ENCODE measurements at places on chromosomes 11 and 22. TPM values are rescaled to one million over a fixed set of nuclear protein-coding genes. Genes with fewer than 3 reads are reported as not detected.

GRCh38 chr11:113276466-113276865 lies 37.9 kb upstream of the TTC12 start:
- no peak for DNase-seq

- DNase-seq = no peak
Measured at GRCh38 chr11:3669742-3670183, 1.4 kb downstream of the CHRNA10 start.

DNA sequence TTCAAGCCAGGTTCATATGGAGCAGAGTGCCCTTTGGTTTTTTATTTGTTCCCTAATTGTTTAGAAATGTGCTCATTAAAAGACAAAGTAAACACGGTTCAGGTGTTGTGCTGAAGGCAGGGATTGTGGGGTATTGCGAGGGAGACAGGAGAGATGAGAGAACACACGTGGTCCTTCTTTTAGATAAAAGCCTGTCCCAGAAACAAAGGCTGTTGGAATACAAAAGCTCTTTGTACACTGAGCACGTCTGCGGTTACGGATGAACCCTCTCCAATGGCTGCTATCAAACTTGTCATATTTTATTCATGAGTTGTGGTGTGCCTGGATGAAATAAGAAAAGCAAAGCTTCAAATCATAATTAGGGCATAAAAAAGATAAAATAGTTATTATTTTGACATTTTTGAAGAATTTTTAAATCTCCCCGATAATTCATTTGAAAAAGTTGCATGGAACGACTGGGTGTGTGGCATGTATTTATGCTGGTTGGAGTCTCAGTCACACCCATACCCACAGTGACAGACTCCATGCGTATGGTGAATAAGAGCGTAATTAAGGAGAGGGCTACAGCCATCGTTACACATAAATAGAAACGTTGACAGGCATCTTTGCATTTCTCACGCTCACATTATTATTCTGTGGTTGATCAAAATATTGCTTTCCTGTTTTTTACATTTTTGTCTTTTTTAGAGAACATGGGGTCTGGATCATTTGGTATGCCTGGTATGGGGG lies 92.9 kb downstream of the NELL1 start:
- no peak for DNase-seq

- no peak for DNase-seq
Measured at GRCh38 chr22:25102722-25103121, 96.9 kb upstream of the CRYBB3 start.

GRCh38 chr11:8652140-8652539 lies 30.3 kb downstream of the TRIM66 start:
- DNase-seq = no peak

DNA sequence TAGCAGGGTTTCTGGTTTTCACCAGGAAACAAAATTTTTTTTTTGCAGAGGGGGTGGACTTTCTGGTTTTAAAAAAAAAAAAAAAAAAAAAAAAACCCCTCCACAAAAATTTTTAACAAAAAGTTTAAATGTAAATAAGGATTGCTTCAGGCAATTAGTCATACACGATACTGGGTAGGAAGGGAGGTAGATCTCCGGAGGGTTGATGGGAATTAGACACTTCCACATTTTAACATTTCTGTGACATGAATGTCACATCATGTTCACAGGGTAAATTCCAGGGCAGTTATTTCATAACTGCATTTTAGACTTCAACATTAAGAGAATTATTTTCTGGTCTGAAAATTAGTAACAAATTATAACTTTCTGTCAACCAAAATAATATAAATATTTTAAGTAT lies 15.9 kb downstream of the NUP98 start:
- DNase-seq = no peak

DNA sequence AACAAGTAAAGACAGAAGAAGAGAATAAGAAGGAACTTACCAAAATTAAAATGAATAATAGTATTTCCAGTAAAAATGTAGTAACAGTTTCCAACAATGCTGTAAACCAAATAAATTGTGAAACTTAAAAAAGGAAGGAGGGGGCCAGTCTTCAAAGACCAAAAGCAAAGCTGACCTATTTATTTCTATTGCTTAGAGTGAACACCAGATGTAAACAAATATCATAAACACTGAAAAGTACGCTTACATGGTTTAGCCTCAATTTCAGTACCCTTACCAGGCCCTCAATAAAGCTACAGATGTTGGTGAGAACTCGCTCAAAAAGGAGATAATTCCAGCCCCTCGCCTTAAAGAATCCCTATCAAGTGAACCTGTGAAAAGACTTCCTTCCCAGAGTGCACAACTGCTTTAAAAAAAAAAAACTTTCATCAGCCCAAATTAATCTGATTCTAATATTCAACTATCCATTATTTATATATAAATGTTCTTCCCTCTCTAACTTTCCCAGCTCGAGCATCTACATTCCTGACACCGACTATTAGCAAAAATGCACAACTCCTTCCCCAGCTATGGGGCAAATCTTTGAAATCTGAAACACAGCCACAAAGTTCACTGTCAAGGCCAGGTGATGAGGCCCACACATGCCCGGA lies 2.4 kb downstream of the PHF21A start:
- no peak for DNase-seq

- no peak for DNase-seq
Measured at GRCh38 chr11:67820081-67820480, 145.7 kb upstream of the ALDH3B2 start.

- DNase-seq = no peak
Measured at GRCh38 chr11:117096201-117096991, 1.8 kb downstream of the SIK3 start.

GRCh38 chr11:11977206-11977938 lies 31.1 kb downstream of the DKK3 start:
- peak; percentile 86 for DNase-seq

DNA sequence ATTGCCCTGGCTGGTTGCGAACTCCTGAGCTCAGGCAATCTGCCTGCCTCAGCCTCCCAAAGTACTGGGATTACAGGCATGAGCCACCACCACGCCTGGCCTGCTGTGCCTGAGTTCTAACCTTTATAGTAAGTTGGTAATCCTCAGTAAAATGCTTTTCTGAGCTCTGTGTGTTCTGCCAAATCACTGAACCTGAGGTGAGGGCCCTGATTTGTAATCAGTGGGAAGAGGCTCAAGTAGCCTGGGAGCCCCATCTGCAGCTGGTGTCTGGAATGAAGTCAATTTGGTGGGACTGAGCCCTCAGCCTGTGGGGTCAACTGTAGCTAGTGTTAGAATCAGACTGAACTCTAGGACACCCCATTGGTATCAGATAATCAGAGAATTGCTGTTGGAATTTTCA lies 72.6 kb upstream of the PARVG start:
- DNase-seq = no peak

DNA sequence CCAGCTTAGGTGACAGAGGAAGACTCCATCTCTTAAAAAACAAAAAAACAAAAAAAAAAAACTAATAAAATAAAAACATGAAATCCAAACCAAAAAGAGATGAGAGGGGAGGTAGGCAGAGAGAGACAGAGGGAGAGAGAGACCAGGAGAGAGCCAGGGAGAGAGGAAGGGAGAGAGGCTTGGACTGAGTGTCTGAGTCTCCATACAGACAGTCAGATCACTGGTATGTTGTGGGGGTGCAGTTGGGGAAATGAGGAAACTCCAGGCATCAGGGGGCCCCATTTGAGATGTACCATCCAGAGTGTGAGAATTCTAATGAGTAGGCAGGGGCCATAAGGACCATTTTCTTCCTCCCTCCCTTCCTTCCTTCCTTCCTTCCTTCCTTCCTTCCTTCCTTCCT lies 53.1 kb upstream of the SEPTIN5 start:
- no peak for DNase-seq

DNA sequence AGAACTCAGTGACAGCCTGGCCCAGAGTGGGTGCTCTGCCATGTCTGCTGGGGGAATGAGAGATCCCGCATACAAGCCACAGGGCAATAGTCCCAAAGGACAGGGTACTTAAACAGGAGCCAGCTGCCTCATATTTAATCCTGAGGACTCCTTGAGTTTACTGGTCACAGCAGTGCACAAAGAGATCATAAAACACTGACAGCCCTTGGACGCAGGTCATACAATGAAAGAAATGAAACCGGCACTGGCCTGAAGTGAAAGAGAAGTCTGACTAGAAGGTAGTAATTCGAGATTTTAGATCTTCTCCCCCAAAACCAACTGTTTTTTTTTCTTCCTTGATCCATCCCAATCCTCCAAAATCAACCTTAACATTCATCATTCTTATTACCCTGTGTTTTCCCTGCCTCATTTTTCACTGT lies 299.8 kb upstream of the SYN3 start:
- DNase-seq = no peak

DNA sequence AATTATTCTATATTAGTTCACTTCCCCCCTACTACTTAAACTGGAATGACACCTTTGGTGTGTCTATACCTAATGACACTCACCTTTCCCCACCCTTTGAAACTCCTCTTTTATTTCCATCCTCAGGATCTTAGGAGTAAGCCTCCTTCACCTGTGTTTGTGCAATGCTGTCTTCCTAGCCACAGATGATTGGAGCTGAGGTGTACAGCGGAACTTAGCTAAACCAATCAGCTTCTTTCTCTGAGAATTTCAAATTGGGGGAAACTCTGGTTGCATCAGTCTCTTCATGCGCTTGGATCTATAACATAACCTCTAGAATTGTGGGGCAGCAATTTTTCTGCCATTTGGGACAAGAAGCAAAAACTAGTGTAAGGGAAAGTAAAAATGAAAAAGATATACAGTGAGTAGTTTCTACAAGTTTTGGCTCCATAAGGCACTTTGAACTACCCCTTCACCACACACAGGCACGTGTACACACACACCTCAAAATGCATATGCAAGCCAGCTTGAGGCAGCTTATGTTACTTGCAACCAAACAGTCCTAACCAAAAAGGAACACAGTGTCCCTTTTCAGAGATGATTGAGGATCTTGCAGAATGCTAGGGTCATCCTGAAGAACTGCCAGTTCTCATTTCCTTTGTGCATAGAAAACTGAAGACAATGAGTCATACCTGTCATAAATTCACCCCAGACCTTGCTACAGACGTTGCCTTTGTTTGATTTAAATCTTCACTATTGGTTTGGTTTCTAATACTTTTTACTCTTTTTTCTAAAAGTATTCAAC lies 36.0 kb upstream of the LDLRAD3 start:
- DNase-seq = no peak

DNA sequence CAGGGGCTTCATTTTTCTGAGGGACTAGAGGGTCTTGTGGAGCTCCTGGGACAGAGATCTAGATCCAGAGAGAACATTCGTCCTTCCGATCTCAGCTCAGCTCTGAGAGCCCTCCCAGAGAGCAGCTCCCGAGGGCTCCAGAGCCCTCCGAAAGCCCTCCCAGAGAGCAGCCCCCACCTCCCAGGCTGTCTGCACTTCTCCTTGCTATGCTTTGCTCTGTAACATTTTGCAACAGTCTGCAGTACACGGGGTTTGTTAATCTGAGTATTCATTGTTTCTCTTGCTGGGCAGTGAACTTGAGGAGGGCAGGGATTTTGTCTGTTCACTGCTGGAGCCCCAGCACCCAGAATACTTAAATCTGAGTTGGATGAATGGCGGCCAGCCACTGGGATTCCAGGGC lies 2.6 kb downstream of the GGA1 start:
- DNase-seq = no peak

DNA sequence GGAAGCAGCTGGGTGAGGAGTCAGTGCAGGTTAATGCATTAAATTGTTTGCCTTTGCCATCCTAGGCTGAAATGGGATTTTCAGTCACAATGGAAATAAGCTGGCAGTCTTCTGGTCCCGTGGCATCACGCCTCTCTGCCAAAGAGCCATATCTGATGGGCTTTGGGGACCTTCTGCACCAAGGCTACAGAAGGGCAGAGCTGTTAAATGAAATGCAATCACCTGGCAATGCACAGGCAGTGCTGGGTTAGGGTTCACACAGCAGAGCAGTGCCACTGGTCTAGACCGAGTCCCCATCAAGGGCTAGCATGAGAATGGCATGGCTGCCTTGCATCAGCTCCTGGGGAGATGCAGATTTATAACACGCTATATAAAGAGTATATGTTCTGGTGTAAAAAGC lies 749.2 kb downstream of the NTM start:
- no peak for DNase-seq

- DNase-seq = no peak
Measured at GRCh38 chr22:33772745-33773144, 147.5 kb downstream of the LARGE1 start.

GRCh38 chr11:1446623-1447022 lies 40.0 kb downstream of the MOB2 start:
- no peak for DNase-seq

DNA sequence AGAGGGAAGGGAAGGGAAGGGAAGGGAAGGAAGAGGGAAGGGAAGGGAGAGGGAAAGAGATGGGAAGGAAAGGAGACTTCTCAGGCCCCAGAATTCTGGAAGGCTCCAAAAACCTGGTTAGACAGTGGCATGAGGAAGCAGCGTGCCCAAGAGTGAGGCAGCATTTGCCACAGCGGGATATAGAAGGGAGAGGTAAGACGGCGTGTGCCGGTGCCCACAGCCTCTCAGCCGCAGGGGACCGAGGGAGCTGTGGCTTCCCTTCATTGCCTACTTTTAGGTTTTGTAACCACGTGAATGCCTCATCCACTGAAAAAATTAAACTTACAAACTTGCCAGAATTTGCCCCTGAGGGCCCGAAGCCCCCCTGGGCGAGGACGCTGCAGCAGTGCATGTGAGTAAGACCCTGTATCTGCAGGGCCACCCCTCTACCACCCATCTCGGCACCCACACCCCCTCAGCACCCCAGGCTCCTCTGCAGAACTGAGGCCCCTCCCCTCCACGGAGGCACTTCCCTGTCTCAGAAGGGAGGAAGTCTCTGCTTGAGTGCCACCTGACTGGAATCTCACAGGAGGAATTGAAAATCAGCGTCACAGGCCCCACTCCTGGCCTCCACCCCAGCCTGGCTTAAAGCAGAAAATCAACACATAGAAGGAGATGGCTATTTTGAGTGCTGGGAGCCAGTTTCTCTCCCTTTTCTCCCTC lies 58.1 kb downstream of the LINC01488 start:
- DNase-seq = no peak

- peak; percentile 71 for DNase-seq
Measured at GRCh38 chr11:2725368-2726300, 25.8 kb upstream of the KCNQ1OT1 start.

- no peak for DNase-seq
Measured at GRCh38 chr11:1381793-1382425, 7.8 kb upstream of the BRSK2 start.

DNA sequence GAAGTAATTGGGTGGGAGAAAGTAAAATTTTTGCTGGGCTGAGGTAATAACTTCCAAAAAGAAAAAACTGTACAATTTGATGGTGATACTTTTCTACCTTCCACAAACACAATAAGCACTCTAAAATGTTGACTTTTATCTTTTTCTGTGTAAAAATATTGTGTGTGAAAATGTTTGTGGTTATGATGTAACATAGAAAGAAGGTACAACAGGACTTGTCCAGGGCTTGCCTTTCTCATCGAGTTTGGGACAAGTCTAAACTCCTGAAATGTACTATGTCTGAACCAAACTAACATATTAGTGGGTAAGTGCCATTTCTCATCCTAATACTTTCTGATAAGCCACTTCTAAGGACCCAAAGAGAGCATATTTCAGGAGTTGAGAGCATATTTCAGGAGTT lies 174.2 kb upstream of the PDGFD start:
- DNase-seq = no peak

Gene PITPNM1
- total RNA-seq = 7.5 TPM

Gene KDM4D
- total RNA-seq = 0.59 TPM

Gene PGA4
- total RNA-seq = 3.5 TPM

Gene KCNJ1
- total RNA-seq = 0.10 TPM

Gene DTX4
- total RNA-seq = 14.3 TPM

Data from skin of body (tissue), 3 donors.